ENCODE measurements at places on chromosomes 13 and 19.

DNA sequence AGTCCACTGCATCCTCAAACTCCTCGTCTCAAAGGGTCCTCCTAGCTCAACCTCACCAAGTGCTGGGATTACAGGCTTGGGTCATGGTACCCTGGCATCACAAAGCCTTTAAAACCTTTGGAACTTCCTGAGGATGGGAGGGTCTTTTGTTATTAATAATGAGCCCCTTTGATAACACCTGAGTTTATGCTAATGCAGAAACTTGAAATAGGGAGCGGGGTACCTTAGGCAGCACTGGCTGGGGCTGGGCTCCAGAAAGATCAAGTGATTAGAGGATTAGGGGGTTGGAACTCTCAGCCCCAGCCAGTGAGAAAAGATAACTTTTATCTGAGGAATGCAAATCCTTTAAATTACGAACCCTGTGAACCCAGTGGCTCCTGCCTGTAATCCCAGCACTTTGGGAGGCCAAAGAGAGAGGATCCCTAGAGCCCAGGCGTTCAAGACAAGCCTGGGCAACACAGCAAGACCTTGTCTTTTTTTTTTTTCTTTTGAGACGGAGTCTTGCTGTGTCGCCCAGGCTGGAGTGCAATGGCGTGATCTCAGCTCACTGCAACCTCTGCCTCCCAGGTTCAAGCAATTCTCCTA is 9.3 kb upstream of the PSPC1 start:
- no peak for DNase-seq

- peak; percentile 75 for DNase-seq
Measured at GRCh38 chr19:8571006-8571411, 6.2 kb downstream of the MYO1F start.

GRCh38 chr13:95571941-95572340 is 19.4 kb downstream of the CLDN10 start:
- no peak for DNase-seq

DNA sequence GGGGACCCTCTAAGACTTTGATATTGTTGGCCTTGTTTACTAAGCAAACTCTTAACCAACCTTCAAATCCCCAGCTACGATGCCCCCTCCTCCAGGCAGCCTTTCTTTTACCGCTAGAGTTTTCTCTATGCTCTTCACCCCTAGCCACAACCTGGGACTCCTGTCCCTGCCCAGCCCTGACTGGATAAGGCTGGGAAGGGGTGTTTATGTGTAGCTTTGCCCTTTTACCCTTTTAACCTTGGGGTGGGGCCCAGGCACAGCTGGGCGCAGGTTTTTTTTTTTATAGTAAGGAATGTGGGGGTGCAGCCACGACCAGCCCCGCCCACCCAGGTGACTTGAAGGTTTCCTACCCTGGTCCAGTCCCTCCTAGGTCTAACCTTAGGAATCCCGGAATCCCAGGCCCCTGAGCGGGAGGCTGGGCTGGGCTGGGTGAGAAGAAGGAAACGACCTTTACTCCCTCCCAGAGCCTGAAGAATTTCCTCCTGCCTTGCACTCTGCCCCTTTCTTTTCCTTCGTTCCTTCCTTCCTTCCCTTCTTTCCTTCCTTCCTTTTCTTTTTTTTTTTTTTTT is 12.2 kb downstream of the TJP3 start:
- no peak for DNase-seq

DNA sequence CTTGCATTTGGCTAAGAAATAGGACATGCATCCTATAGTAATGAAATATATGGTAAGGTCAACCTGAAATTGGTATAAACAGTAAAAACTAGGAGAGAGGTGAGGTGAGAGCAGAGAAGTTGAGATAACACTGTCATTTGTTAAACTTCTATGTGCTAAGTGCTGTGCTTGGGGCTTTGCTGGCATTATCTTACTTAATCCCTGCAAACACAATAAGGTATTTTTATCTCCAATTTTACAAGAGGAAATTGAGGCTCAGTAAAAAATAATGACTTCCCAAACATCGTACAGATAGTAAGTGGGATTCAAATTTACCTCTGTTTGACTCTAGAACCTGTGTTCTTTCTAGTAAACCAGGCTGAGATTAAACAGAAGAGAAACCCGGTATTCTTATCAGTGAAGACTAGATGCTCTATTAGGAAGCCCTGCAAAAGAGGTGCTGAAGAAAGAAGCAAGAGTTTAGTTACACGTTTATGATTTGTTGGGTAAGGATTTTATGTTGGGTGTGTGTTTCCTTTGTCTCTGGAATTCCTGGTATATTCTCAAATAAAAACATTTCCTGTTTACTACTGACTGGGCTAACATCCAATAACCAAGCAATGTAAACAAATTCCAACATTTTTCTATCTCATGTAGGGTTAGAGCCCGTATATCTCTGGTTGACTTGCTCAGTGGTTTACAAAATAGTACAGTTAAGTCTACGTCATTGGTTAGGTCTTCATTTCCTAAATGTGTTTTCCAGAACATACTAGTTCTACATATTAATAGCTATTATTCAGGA is 137.3 kb upstream of the FNDC3A start:
- DNase-seq = no peak

GRCh38 chr19:31570718-31571117 is 221.5 kb upstream of the TSHZ3 start:
- no peak for DNase-seq

GRCh38 chr13:113741191-113741668 is 17.8 kb upstream of the TMEM255B start:
- DNase-seq = no peak

- DNase-seq = no peak
Measured at GRCh38 chr19:44623626-44624025, 10.3 kb downstream of the IGSF23 start.

DNA sequence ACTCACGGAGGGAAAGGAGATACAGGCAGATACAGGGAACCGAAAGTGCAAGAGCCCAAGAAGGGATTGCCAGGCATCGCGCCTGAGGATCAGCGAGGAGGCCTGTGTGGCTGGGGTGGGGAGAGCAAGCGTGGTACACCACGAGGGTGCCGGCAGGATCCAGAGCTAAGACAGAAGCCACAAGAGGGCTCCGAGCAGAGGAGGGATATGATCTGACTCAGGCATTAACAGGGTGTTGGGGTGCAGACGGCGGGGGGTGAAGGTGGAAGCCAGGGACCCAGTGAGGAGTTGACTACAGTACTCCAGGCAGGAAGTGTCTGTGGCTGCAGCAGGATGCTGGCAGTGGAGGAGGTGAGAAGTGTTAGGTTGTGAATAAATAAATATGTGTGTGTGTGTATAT is 5.4 kb upstream of the PPP1R37 start:
- DNase-seq = peak; percentile 72

- DNase-seq = no peak
Measured at GRCh38 chr19:2371656-2372055, 11.6 kb downstream of the TMPRSS9 start.

- DNase-seq = peak; percentile 73
Measured at GRCh38 chr19:16446724-16447368, 24.9 kb downstream of the EPS15L1 start.

DNA sequence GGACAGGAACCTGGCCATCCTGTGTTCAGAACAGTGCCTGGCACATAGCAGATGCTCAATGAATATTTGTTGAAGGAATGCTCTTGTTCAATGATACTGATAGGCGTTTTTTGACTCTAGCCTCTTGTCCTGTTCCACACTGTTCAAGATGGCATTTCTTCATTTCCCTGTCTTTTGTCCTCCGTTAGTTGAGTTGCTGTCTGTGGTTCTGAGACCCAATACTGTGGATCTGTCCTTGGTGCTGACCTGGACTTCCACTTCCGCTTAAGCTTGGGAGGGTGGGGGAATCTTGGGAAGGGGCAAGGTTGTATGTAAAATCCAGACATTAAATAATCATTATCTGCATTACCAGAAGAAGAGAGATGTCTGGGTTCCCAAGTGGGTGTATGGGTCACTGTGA is 8.3 kb upstream of the KCNN4 start:
- no peak for DNase-seq

GRCh38 chr19:49946415-49946814 is 14.6 kb downstream of the SIGLEC11 start:
- DNase-seq = no peak

DNA sequence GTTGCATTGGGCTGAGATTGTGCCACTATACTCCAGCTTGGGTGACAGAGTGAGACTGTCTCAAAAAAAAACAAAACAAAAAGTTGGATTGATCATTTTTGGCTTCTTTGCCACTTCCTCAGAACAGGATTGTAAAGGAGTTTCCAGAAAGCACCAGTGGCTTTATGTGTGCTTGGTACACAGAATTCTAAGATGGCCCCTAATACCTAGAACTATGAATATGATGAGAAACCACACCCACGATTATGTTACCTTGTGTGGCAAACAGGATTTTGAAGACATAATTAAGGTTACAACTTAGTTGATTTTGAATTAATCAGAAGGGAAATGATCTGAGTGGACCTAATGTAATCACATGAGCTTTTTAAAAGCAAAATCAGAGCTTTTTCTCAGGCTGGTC is 26.5 kb downstream of the CEACAM1 start:
- DNase-seq = no peak

- DNase-seq = peak; percentile 97
Measured at GRCh38 chr19:15836330-15837220, 21.1 kb upstream of the OR10H1 start.

- no peak for DNase-seq
Measured at GRCh38 chr13:37085606-37086005, 19.9 kb downstream of the CSNK1A1L start.

DNA sequence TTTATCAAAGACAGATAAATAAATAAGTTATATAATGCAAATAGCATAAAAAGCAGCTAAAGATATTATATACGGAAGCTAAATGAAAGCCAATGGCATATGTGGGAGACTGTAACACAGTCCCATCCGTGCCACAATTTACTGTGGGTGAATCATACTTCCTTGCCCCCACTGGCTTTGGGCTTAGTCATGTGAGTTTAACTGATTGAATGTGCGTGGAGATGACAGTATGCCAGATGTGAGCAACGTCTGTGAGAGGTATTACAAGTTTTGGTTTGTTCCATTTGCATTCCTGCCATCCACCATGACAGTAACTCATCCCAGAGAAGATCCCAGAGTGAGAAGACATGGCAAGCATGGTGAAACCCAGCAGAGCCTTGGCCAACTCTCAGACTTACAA is 340.0 kb downstream of the SUCLA2 start:
- DNase-seq = no peak

GRCh38 chr19:46555628-46556280 is 45.4 kb upstream of the CALM3 start:
- DNase-seq = no peak

DNA sequence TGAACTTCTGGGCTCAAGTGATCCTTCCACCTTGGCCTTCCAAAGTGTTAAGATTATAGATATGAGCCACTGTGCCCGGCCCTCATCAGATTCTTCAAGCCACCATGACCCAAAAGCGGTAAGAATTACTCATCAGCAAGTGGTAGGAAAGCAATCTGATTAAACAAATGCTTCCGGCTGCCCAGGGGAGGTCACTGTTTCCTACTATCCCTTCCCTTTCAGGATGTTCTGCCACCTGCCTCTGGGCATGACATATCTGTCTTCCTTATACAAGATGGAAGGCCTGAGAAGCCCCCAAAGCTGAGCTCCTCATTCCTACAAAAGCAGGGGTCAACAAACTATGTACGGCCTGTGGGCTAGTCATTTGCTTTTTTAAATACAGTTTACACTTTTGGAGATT is 7.0 kb downstream of the ABHD8 start:
- DNase-seq = no peak

GRCh38 chr19:52099497-52100138 is 4.1 kb upstream of the ZNF841 start:
- DNase-seq = no peak

- DNase-seq = no peak
Measured at GRCh38 chr13:93060144-93060543, 166.5 kb upstream of the GPC6 start.

- DNase-seq = no peak
Measured at GRCh38 chr13:65292488-65292901, 1937.6 kb downstream of the PCDH9 start.

DNA sequence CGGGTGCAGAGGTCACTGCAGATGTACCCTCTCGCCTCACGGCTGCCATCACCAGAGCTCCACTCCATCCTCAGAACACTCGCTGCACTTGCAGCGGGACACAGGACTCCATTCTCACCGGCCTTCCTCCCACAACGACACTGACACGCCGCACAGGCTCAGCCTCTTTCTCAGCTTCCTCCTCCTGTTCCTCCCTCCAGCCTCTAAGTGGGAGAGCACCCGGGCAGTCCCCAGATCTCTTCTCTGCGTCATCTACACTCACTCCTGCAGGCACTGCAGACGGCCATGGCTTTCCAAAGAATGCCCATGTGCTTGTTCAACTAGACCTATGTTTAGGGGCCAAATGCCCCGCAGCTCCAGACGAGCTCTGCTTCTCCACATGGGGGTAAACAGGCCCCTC is 14.3 kb upstream of the FKRP start:
- no peak for DNase-seq

DNA sequence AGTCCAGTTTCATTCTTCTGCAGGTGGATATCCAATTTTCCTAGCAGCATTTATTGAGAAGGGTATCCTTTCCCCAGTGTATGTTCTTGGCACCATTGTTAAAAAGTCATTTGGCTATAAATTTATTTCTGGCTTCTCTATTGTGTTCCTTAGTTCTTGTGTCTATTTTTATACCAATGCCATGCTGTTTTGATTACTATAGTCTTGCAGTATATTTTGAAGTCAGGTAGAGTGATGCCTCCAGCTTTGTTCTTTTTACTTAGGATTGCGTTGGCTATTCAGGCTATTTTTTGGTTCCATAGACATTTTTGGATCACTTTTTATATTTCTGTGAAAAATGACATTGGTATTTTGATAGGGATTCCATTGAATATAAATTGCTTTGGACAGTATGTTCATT is 71.7 kb upstream of the MLNR start:
- DNase-seq = no peak

DNA sequence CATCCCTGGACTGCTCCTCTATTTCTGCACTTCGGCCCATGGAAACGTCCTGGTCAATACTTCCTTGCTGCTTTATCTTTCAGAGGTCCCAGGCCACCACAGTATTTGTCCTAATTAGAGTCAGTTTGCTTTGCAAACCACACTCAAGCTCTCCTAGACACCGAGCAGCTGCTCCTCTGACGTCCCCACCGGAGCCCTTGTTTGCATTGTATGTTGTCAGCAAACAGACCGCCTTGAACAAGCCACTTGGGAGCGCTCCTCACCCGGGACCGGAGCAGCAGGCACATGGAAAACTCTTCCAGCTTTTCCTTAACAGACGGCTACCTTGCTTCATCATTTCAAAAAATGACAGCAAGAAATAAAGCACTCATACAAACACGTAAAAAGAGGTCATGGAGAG is 51.5 kb upstream of the GTF3A start:
- no peak for DNase-seq

GRCh38 chr13:85833921-85834320 is 34.7 kb upstream of the SLITRK6 start:
- DNase-seq = no peak

DNA sequence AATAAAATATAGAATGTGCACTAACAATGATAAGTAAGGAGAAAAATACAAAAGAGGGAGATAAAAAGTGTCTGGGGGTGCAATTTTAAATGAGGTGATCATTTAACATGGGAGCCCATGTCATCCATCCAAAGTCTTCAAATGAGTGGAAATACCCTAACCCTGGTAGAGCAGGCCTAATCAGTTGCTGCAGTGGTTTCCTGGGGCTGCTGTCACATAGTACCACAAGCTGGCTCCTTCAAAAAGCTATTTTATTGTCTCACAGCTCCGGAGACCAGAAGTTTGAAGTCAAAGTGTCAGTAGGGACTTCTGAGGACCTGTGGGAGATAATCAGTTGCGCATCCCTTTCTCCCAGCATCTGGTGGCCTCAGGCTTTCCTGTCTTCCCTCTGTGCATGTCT is 717.9 kb downstream of the DIAPH3 start:
- no peak for DNase-seq
